ENCODE measurements at places on chromosomes 7 and 10.

DNA sequence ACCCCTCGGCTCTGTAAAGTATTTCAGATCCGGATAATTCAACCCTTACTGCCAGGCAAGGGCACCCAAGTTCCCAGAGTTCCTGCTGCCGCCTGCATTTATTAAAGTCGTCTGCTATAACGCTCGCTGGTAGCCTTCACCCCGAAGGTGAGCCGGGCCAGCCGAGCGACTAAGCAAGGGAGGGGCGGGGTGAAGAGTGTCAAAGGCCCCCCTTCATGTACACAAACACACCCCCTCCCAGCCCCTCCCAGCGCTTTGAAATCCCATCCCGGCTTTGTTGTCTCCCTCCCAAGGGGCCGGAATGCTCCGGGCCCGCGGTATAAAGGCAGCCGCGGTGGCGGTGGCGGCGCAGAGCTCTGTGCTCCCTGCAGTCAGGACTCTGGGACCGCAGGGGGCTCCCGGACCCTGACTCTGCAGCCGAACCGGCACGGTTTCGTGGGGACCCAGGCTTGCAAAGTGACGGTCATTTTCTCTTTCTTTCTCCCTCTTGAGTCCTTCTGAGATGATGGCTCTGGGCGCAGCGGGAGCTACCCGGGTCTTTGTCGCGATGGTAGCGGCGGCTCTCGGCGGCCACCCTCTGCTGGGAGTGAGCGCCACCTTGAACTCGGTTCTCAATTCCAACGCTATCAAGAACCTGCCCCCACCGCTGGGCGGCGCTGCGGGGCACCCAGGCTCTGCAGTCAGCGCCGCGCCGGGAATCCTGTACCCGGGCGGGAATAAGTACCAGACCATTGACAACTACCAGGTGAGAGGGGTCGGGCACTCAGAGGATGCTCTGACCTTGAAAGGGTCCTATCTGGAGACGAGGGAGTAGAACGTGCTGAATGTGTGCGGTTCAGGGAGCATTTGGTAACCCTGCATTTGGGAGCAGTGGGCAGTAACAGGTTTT, at the start of gene DKK1:
TSS of gene DKK1 (plus strand) at position 349 of the 889 bp plus-strand sequence. CDS start at position 503, 154 bp downstream.
- peak; percentile 73 for DNase-seq

GRCh38 chr10:52466464-52466863, 152.4 kb downstream of the DKK1 start:
- no peak for DNase-seq

GRCh38 chr7:143463556-143463955, 14.1 kb upstream of the TAS2R41 start:
- DNase-seq: no peak

GRCh38 chr7:74068378-74069085, 15.1 kb upstream of the LIMK1 start:
- no peak for DNase-seq

DNA sequence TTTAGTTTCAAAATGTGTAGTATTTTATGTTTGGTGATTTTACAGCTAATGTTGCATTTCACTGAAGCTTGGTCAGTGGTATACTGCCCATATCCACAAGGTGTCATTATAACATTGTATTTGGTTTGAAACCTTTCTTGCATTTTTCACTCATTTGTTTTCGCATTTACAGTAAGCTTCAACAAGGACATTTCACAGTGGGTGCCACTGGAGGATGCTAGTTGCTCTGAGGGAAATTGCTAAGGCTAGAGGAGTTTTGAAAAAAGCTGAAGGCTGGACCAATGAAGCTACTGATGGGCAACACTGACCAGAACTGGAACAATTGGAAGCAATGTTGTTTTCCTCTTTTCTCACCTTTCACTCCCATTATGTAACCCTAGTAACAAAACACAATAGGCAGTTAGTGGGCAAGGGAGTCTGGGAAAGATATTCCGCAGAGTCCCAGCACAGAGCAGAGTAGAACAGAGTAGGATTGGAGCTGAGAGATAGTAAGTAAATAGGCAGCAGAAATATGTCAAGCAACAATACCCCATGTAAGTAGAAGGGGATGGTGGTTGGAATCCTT, 23.6 kb upstream of the SRI start:
- peak; percentile 37 for DNase-seq

- no peak for DNase-seq
Measured at GRCh38 chr7:7434329-7434728, 101.3 kb downstream of the COL28A1 start.

- DNase-seq: peak; percentile 60
Measured at GRCh38 chr10:74194999-74195398, 44.0 kb downstream of the ADK start.

GRCh38 chr7:80859272-80859970, 59.4 kb downstream of the SEMA3C start:
- DNase-seq: peak; percentile 64

- peak; percentile 51 for DNase-seq
Measured at GRCh38 chr7:151018421-151019129, 5.7 kb downstream of the ATG9B start.

DNA sequence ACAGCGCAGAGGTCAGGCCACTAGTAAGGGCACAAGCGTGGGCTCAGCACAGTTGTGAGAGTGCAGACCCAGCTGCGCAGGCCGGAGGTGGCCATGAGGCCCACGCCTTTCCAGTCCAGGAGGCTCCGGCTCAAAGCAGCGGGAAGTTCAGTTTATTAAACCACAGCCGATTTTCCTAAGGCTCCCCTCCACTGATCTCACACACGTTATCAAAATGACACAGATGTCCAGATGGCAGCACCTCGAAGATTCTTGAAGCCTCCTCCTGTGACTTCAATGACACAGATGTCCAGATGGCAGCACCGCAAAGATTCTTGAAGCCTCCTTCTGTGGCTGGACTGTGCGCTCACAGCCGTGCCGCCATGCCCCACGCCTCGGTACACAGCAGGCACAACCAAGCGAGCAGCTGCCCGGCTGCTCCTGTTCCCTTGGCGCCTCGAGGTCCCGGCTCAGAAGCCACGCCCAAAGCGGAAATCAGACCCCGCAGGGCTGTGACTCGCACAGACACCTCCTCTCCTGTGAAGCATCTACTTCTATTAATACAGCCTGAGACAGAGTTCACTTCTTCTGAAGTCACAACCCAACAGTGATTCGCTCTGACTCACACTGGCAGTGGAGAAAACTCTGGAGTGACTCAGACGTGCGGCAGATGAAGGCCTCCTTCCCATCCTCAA, 122.7 kb downstream of the MAD1L1 start:
- peak; percentile 93 for DNase-seq

- no peak for DNase-seq
Measured at GRCh38 chr7:158329686-158330085, 257.9 kb downstream of the PTPRN2 start.

- DNase-seq: no peak
Measured at GRCh38 chr10:14906765-14907164, 28.1 kb downstream of the SUV39H2 start.
